CD4-positive, alpha-beta T cell treated with Interferon alpha-2 for 1 hour (primary cell): ENCODE measurements at places on chromosomes 16 and 17.

- DNase-seq: peak; percentile 6
Observed at GRCh38 chr16:29674188-29674587, 4.8 kb upstream of the QPRT start.

DNA sequence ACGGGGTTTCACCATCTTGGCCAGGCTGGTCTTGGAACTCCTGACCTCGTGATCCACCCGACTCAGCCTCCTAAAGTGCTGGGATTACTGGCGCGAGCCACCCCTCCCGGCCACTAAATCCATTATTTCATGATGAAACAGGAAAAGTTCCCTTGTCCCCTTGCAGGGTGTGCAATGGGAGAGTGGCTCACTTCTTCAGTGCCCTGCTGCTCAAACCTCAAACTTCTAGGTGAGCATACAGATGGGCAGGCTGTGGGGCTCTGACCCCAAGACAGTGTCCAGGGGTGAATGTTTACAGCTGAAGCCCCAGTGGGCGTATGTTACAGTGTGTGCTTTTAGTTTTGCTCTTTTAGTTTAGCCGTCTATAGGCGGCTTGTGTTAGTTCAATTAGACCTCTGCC is 34.7 kb downstream of the GJC1 start:
- no peak for DNase-seq

- DNase-seq: no peak
Observed at GRCh38 chr17:66620528-66620927, 214.4 kb upstream of the CACNG5 start.

DNA sequence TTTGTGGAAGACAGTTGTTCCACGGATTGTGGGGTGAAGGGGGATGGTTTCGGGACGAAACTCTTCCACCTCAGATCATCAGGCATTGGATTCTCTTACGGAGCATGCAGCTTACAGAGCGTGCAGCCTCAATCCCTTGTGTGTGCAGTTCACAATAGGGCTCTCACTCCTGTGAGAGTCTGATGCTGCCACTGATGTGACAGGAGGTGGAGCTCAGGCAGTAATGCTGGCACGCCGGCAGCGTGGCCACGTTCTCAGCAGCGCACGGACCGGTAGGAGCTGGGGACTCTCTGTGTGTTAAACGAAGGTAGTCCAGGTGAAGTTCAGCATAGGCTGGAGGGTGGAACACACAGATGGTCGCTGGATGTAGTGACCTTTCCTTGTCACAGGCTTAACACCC is 37.8 kb downstream of the SEC14L1 start:
- no peak for DNase-seq

DNA sequence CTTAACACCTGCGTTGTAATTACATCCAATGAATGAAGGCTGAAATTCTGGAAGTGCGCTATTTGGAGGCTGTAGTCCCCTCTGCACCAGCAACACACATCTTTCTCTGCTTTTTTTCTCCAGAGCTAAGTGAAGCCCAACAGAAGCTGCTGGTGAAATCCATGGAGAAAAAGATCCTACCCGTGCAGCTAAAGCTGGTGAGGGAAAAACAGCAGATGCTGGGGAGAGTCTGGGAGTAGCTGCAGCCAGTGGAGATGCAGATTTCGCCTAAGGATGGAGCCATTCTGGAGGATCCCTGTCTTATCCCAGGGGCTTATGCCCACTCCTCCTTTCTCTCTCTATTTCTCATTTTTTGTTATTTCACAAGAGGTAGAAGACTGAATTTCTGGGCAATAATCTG is 4.8 kb upstream of the PSMD3 start:
- DNase-seq: no peak

GRCh38 chr17:3546997-3547396 is 10.6 kb downstream of the TRPV3 start:
- DNase-seq: no peak
